ENCODE measurements at places on chromosomes 2 and 18.

DNA sequence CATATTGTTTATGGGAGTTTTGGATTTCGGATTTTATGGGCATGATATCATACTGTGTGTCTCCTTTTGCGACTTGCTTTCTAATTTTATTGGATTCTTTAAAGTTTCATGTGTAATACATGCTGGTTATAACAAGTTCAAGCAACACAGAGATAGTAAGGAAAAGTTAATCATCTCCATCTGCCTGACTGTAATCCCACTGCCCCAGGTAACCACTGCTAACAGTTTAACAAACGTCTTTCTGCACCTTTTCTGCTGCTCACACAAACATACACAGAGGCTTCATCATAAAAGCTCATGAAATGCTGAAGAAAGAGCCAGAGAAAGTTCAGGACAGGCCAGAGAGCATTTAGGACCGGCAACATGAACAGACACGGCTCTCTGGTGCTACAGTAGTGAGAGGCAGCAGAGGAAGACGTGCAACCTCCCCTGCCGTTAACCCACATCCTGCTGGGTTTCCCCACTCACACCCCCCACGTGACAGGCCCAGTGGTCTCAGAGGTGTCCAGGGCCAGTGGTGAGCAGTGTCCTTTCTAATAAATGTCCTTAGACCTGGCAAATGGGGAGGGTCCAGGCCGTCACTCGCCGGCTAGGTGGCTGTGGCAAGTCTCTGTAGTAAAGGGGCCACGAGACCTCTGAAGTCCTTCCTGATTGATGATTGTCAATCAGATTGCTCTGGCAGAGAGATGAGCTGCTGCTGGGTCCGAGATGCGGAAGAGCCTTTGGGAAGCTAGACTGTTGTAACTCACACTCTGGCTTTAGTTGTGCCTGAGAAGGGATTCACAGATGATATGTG, 43.0 kb upstream of the SLC1A4 start:
- DNase-seq: peak; percentile 67

- DNase-seq: no peak
These were observed 47.2 kb downstream of the NETO1 start for GRCh38 chr18:72820571-72820970.

DNA sequence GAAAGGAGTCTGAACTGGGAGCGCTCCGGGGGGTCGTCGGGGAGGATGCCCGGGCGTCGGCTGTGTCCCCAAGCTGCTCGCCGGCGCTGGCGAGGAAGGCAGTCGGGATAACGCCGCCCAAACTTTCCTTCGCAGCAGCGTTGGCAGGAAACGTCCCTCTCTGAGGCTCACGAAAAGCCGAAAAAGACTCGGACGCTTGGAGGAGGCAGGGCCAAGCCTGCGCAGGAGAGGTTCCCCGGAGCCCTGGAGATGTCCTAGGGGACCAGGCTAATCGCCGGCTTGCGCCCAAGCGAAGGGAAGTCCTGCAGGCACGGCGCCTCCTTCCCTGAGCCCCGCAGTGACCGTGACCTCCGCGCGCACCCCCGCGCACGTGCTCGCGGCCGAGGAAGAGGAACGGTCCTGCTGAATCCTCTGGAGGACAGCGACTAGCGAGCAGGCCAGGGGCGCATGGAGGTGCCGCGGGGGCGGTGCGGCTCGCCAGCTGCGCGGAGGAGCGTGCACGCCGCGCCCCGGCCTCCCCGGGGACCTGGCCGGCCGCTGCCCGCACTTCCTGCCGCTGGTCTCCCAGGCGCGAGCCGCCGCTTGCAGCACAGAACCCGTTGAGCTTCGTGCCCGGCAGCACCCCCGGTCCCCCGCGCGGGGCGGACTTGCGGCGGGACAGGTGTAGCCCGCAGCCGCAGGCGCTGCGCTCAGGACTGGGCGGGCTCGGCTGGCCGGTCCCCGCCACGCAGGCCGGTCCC, at the start of gene SH3RF3:
Gene SH3RF3 (plus strand): TSS at position 590 of the 740 bp plus-strand sequence.
- peak; percentile 18 for DNase-seq

GRCh38 chr2:6423157-6423556, 442.6 kb downstream of the CMPK2 start:
- no peak for DNase-seq

- no peak for DNase-seq
These were observed 117.2 kb downstream of the VAPA start for GRCh38 chr18:10030816-10031541.

DNA sequence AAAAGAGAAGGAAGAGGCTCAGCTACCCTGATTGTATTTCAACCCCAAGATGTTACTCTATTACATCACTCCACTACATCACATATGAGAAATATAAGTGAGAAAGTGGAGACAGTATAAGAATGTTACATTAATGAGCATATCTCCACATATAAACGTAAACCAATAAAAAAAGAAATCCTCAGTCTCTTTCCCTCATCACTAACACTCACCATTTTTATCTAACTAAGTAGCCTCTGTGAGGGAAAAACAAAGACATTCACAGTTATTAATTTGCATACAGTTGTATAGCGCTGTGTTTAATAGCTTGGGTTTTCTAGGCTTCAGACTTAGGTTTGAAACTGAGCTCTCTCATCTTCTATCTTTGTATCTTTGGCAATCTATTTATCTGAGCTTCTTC, 489.1 kb upstream of the LRRTM4 start:
- no peak for DNase-seq

DNA sequence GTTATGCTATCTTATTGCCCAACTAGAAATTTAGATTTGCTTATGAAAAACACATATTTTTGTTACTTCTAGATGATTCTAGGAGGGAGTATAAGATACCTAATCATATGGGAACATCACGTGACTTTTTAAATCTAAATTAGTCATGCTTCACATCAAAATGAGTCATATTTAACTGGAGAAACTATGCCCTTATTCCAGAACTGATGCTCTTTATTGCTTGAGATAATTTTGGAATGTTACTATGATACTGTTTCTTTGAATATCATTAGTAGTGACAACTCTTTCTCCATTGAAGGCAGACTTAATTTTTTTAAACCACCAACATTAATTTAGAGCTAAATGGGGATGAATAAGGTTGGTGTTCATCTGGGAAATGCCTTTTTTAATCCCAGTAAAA, 19.9 kb upstream of the ELAC1 start:
- DNase-seq: no peak

- peak; percentile 57 for DNase-seq
These were observed 65.6 kb downstream of the ODC1 start for GRCh38 chr2:10382354-10383061.

DNA sequence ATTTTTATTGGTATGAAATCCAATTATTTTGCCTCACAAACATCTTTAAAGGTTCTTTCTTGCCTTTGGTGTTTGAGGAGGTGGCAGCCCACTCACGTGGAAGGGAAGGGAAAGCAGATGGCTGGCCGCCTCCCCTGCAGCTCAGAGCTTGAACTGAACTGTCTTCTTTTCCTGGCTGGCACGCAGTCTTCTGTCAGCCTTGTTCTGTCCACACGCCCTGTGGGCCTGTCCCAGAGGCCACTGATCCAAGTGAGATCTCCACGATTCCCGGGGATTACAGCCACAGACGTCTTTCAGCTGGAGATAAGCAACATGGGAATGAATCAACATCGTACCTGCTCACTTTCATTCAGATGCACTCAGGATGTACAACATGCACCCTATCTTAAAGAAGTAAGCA, 73.3 kb downstream of the TMEM18 start:
- DNase-seq: no peak

GRCh38 chr2:237406371-237406895, 7.5 kb downstream of the COL6A3 start:
- DNase-seq: no peak

DNA sequence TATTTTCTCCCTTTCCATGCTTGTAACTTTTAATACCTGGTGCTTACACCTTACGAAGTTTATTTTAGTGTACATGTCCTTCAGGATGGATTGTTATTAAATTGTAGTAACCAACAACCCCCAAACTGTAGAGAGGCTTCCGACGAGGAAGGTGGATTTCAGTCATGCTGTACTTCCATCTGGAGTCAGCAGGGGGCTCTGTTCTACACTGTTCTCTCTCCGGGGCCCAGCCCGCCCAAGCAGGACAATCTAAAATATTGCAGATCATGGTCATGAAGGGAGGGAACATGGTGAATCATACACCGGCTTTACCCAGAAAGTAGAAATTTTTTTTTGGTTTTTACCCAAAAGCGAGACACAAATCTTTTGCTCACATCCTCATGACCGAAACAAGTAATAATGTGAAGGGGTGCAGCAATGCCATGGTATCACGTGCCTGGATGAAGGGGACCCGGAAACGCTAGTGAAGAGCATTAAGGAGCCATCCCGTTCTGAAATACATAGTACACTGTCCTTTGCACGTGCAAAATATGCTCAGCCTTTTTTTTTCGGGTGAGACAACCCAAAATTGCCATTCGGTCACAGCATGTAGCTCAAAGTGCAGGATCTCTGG, 884.8 kb downstream of the EPHA4 start:
- peak; percentile 37 for DNase-seq

GRCh38 chr2:48265169-48266030, 264.6 kb upstream of the STON1 start:
- DNase-seq: peak; percentile 15

- no peak for DNase-seq
These were observed 993.6 kb upstream of the NXPH2 start for GRCh38 chr2:139773720-139774277.

DNA sequence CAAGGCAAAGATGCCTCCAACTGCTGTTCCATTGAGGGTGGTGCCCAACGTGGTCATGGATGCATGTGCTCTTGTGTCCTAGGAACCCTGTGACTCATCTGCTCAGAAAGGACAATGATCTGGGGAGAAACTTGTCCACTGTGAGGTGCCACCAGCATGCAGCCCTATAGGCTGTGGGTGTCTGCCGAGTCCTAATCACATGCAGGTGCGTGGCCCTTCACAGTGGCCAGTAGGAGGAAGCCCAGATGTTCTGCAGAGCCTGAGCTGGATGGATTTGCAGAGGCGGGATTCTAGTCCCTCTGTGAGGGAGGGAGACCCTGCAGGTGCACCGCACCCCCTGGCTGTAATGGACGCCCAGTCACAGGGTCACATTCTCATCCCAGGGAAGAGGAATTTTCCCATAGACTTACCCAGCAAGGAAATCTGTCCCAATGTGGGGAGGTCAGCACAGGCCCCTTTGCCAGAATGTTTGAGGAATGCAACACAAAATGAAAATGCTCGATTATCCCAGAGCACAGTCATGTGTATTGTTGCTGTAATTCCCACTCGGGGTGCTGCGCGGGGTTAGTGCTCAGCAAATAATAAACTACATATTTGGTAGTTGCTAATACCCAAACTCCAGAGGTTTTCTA, 13.9 kb downstream of the GDF7 start:
- no peak for DNase-seq

- no peak for DNase-seq
These were observed 1.3 kb downstream of the COLEC12 start for GRCh38 chr18:498931-499775.

DNA sequence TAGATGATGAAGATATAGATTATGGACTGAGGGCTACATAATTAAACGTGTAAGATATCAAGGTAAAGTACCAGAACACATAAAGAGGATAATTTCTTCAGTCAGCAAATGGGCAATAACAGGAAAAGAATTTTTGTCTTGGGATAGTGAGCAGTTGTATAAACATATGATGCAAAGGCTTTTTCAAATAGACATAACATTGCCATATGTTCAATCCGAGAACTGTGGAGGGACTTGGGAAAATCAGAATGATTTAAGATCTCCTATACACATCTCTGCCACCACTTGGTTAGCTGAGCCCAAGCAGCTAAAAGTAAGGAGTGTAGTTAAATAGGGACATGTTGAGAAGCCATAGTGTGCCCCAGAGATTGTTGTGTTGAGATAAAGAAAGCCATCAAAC, 287.6 kb upstream of the ZNF521 start:
- DNase-seq: no peak

DNA sequence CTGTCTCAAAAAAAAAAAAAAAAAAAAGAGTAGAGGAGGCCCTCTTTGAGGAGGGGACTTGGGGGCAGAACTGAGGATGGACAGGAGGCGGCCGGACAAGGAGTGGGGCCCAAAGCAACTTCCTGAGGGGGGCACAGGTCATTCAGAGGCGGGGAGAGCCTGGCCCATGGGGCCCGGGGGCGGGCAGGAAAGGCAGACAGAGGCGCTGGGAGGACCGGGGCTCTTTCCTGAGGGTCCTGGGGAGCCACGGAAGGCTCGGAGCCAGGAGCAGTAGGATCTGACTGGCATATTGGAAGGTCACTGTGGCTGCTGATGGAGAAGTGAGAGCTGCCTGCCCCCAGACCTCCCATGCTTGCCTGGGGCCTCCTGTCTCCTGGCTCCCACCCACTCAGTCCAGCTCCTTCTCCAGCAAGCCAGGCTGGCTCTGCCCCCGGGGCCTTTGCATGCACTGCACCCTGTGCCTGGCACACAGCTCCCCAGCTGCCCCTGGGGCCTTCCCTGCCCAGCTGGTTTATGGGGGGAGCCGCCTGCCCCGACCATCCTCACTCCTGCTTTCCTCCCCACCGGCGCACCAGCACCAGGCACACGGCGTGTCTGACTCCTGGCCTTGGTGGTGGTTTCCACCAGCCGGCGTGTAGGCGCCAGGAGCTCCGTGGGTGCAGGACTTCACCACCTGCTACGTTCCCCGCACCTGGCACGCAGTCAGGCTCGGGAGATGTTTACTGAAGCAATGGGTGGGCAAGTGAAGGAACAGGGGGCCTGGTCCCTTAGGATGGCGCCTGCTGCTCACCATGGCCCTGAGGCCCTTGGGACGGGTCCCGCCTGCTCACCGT, 5.6 kb downstream of the ESPNL start:
- DNase-seq: no peak

DNA sequence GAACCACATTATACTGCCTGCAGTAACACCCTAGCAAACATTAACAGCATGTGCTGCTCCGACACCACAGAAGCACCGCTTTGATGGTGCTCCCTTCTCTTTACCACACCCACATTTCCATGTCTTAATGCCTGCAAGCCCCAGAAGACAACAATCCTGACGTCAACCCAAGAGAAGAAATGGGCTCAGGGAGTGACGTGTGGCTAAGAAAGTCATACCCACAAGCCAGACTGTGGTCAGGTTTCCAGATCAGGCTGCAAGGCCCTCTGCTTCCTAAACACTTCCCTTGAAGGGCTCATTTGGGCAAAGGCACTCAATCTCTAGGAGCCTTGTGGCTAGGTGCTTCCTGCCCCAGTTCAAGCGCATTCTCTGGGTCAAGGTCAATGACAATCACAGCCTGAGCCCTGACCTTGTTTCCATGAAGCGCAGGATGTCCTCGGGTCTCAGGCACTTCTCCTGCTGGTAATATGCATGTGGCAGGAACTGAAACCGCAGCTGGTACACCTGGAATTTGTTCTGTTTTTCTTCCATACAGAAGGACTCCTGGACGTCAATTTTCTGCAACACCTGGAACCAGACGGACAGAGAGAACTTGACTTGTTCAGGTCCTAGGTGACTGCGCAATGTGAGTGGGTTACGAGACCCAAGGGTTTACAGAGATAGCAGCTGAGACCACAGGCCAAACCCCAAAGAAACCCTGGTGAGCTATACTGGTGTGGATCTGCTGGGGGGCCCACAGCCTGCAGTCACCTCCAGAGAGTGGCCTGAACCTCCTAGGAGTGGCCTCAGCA, 67.2 kb downstream of the POLR1A start:
- peak; percentile 86 for DNase-seq

Measured in CD4-positive, alpha-beta T cell treated with Interferon alpha-2 for 1 hour (primary cell).